ENCODE measurements at places on chromosomes 16 and 17.
A peak's percentile ranks its signal among the peaks of the same experiment; 100 is the strongest.

- no peak for DNase-seq
These were observed 70.6 kb downstream of the AMFR start for GRCh38 chr16:56354746-56355145.

DNA sequence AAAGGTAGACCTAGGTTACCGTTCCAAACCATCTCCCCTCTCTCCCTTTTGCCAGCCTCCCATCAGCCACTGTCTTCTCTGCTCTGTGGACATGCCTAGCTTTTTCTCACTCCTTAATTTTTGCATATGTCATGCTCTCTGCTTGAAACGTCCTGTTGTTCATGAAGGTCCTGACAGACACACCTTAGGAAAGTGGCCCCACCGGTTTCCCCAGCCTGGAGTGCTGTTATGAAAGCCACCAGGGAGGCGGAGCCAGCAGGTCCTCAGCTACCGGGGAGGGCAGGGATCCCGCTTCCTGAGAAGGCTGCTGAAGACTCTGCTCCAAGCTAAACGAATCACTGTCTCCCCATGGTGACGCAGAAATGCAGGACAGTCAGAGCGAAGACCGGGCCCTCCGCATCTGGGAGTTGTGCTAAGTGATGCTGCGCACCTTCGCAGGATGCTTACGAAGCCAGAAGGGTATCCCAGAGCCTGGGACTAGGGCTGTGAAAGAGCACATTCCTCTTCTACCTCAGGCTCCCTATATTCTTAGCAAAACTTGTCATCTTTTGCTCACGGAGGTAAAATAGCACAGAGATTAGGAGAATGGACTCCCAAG, 2.3 kb upstream of the SLC16A11 start:
- peak; percentile 51 for DNase-seq

GRCh38 chr17:53765609-53766008, 57.1 kb upstream of the KIF2B start:
- DNase-seq, result no peak

- no peak for DNase-seq
These were observed 45.0 kb upstream of the LHX1 start for GRCh38 chr17:36892112-36892838.

DNA sequence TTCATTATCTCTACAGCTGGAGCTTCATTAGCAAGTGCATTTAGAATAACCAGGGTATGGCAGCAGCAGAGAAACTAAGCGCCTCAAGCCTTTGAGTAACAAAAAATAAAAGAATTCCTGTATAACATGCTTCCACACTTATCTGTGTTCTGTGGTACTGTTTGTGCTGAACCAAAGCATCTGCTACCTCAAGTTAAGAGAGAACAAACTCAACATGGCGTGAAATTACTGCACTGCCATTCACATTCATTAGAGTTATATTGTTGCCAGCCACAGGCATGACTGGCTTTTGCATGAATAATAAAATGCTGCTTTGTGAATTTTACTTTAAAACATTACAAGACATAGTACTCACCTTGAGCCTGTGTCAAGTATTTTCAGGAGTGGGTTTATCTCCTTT, 76.6 kb downstream of the NLK start:
- DNase-seq, result no peak

DNA sequence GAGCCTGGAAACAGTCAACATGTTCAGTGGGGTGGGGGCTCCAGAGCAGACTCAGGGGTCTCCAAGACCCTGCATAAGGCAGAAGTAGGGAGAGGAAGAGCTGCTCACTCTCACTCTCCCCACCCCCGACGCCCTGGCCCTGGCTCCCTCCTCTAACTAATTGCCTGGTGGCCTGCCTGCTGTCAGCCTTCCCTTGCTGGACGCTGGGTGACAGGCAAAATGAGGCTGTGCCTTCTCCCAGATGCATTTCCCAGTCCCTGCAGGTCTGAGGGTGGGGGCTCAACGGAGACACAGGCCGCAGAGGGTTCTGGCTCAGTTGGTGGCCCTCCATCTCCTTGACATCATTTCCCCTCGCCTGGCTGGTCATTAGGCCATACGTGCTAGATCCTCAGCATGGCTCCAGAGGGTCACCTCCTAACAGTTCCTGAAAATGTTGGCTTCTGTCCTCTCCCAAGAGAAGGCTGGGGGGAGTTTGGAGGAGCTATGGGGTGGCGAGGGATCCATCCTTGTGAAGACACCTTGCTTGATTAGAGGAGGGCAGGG, 1.4 kb downstream of the FMNL1 start:
- no peak for DNase-seq

DNA sequence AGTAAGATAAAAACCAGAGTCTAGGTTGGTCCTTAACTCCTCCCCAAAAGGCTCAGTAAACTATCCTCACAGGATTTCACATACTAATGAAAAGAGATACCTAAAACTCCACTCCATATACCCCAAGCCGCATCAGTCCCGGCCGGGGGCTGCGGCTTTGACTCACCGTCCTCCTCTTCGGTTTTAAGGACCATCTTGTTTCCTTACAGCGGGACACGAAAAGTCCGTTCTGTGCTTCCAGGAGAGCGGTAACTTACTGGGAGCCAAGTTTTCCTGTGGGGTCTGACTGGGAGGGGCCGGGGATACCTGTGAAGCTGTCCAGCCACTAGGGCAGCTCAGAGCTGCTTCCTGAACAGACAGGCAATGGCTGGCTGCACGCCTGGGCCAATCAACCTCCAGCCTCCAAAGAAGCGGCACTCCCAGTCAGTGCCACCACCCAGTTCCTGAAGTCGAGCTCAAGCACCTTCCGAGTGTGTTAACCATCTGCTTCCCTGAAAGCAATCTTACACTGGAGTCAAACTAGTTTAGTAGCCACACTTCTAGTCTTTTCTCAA, 45.5 kb downstream of the CYTH1 start:
- DNase-seq, result peak; percentile 36

- no peak for DNase-seq
These were observed 16.7 kb downstream of the C16orf54 start for GRCh38 chr16:29729116-29729521.

DNA sequence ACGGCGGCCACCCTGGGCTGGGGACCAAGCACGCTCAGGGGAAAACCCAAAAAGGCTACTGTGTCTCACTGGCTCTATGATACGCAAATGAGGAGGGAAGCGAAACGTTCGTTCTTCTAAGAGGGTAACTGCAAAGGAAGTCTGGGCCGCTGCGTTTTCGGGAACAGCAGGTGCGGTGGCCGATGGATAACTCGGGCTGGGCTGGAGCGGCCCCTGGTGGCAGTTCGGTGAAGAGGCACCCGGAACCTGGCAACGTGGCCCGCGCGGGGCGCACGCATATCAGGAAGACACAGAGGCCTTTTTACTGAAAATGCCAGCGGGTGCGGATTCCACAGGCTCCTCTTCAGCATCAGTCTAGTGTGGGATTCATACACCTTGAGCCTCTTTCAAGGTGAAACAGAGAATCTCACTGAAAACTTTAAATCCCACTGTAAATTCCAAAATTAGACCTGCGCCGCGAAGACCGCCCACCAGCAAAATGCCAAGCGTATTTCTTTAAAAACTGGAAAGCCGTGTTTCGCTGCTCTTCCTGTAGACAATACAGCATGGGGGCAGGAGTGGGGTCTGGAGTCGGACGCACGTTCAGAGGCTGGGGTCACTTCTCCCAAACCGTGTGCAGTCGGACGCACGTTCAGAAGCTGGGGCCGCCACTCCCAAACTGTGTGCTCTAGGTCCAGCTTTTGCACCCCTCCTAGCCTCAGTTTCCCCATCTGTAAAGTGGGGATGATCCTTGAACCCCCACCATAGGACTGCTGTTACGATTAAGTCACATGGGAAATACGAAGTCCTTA, 44.4 kb upstream of the METTL9 start:
- peak; percentile 65 for DNase-seq

- no peak for DNase-seq
These were observed 15.9 kb downstream of the FAM83G start for GRCh38 chr17:18988546-18989173.

GRCh38 chr17:64339516-64340490, 50.9 kb downstream of the PECAM1 start:
- DNase-seq, result no peak

DNA sequence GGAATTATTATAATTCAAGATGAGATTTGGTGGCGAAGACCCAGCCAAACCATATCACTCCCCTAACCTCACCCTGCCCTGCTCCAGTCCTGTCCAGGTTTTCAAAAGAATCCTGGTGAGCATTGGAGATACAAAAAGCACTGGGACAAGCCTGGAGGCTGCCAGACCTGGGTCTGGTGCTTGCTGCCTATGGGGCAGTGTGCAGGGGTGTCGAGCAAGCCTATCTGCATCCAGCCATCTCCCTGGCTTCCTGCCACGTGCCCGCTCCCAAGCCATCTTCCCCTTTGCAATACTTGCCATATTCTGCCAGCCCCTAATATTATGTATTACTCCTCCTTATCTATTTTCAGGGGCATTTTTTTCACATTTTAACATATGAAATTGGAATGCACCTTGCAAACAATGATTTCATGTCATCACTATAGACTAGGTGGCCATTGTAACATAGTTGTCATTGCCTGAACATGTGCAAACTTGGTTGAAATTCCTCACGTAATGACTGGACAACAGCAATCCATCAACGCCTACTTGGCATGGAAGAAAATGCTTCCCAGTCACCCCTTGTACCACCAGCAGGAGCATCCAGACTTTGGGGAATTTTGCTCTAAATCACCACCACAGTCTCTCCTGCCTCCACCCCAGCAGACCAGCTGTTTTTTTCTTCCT, 8.1 kb upstream of the KDM8 start:
- DNase-seq, result no peak

GRCh38 chr16:74046524-74046923, 250.1 kb upstream of the PSMD7 start:
- no peak for DNase-seq

DNA sequence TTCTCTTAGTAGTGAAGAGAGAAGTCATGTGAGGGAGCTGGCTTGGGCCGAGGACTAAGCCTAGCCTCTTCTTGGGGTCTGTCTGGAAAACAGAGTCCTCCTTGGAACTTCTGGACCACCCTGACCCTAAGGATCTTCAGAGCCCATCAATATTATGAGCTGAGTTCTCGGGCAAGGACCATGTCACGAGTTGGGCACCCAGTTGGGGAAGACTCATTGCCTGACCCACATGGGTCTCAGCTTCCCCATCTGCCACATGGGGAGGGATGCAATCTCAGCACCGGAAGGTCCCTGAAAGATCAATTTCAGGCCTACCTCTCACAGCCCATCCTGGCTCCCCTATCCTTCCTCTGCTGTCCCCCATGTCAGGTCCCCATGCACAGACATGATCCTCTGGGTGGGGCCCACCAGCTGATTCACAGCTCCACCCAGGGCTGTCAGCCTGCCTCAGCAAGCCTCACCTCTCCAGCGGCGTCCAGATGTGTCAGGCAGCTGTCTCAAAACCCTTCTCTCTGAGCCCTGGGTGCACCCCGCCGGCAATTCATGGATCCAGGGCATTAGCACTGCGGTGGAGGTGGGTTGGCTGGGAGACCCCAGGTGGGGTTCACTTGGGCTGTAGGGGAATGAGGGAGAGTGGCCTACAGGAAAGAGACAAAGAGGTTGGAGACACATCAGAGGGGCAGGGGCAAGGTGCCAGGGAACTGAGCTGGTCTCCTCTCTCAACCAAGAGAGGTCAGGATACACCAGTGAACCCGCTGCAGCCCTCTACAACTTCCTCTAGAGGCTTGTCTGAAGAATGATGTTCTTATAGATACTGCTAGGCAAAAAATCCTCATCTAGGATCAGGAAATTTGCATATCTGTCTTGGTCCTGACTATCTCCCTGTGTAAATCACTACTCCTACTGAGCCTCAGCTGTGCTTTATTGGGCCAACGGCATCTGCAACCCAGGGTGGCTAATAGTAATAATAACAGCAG, 1.8 kb downstream of the NLRP1 start:
- no peak for DNase-seq

GRCh38 chr16:62135446-62135845, 99.2 kb upstream of the CDH8 start:
- no peak for DNase-seq

DNA sequence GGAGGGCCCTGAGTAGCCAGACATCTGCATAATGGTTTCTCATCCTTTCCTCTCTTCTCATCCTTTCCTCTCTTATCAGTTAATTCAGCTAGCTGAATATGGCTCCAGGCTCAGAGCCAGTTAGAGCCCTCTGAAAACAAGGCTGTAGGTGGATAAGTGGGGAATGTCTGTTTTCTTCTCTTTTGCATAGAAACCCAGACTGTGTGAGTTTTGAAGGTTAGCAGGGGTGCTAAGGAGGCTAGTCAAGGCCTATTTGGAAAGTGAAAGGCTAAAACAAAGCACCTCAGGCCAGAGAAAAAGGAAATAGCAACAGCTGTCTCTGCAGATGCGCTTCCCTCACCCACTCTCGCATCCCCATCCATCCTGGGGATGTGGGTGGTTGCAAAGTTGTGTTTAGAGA, 420.9 kb downstream of the SHISA9 start:
- DNase-seq, result no peak

GRCh38 chr16:70523076-70523742, at the start of gene COG4:
Gene COG4 (minus strand): TSS chr16:70523554. CDS start chr16:70523543, 11 bp downstream.
- no peak for DNase-seq

GRCh38 chr16:31421587-31421986, 6.6 kb downstream of the COX6A2 start:
- DNase-seq, result no peak

DNA sequence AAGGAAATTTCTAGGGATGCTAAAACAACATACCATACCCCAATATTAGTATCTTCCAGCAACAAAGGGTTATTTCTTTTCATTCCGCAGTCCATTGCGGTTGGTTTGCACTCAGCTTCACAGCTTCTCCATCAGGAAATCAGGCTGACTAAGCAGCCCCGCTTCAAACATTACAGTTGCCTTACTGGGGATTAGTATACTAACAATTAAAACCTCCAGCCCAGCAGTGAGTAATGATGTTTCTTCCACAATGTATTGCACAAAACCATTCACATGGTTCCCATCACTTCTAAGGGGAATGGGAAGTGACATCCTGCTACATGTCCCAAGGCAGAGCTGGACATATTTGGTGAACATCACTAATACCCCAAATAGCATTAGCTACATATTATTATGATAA, 1384.9 kb downstream of the CDH8 start:
- no peak for DNase-seq

DNA sequence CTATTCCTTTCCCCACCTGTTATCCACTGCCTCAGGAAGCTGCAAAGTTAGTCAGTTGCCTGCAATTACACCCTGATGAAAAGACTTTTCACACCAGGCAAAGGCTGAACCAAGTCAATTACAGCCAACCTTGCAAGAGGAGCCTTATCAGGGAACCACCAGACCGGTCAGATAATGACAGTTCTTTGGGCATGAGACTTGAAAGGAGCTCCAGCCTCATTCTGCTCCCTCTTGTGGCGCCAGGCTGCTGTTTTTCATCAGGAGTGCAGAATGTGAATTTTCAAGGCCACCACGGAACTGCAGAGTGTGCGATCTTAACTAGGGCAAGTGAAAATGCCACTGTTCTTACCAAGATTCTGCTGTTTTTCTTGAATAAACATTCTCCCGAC, 22.5 kb downstream of the DNAI2 start:
- no peak for DNase-seq

All from NCI-H1048 (cell line).